ENCODE measurements at places on chromosomes 5 and 9.

DNA sequence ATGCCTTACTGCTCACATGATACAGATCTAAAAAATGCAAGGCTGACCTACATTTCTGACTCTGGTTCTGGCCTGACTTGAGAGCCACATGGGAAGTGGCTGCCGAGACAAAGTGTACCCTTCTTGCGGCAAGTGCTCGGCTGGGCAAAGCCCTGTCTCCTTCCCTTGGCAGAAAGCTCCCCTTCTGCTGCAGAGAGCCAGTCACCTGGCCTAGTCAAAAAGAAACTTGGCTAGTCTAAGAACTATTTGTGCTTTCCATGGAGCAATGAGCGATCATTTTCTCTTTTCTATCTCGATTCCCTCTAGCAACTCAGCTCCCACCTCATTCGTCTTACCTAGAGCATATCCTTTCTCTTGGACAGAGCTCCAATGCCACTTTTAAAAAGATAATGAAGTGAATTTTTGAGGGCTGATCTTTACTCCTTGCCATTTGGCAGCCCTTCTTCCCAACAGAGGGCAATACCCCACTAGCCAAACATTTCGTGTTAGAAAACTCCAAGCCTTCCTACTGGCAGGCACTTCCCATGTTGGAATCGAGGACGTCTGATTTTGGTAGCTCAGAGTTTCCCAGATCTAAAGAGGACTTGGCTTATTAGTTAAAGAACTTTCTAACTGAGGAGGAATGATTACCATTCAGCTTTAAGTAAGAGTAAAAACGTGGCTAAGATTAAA, 108.1 kb upstream of the PRRC1 start:
- no peak for DNase-seq

GRCh38 chr5:13955896-13956295, 11.4 kb upstream of the DNAH5 start:
- DNase-seq, result no peak

DNA sequence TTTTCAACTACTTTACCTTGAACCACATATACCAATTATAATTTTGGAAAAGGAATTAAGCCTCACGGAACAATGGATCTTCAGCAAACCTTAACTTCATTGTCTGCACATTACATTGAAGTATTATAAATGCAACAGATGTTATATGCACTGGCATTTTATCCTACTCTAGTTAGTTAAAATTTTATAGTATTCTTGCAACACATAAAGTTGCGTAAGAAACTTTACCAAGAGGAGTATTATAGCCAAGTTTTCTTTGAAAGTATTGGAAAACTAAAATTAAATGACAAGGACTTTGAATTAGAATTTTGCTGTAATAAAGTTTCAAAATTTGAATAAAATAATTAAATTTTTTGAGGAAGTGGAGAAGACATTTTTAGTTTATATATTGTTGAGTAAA, 63.4 kb upstream of the SREK1 start:
- no peak for DNase-seq

- no peak for DNase-seq
Measured at GRCh38 chr5:163384669-163385068, 52.7 kb upstream of the CCNG1 start.

- DNase-seq, result no peak
Measured at GRCh38 chr9:128913995-128914772, 6.6 kb upstream of the PHYHD1 start.

GRCh38 chr5:93008502-93009207, 572.4 kb downstream of the NR2F1-AS1 start:
- no peak for DNase-seq

DNA sequence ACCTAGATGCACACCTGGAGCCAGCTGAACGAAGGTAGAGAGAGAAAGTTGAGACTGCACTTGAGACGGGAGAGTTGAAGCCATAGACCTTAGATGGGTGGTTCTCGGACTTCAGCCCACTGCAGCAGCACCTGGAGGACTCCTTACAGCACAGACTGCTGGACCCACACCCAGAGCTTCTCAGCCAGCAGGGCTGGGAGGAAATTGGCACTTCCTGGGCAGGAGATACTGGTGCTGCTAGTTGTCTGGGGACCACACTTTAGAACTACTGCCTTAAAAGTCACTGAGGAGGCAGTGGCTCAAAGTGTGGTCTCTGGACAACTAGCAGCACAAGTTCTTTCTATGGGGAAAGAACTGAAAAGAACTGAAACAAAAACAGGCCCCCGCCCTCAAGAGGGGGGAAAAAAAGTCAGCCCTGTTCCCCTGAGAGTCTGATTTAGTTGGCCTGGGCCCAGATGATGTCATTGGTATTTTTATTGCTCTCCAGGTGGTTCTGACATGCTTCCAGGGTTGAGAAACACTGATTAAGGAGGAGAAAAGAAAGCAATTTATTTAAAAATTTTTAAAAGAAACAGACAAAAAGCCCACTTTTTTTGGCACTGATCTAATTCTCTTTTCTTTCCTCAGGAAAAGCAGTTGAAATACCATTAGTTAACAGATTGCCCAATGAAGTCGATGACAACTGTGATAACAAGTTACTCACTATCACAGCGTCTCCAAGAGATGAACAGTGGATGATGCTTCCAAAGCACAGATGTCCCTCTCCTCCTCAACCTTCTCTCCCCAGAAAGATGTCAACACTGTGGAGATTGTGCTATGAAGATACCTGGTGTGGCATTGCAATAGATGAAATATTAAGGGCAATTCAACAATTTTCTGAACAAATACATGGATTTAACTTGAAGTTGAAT, 73.6 kb upstream of the ADAMTS16 start:
- no peak for DNase-seq

DNA sequence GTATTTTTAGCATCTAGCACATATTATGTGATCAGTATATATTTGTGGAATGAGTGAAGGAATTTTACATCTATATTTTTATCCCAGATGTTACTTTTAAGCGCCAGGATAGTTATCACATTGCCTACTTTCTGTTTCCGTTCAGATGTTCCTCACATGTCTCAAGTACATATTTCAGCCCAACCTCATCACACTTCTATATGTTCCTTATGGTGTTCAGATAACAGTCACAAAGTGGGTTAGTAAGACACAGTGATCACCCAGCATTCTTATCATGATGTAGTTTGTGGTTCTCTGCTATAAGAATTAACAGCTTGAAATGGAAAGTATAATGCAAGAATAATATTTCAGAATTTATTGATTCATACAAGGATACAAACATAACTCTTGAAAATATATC, 170.0 kb upstream of the RASA1 start:
- no peak for DNase-seq

DNA sequence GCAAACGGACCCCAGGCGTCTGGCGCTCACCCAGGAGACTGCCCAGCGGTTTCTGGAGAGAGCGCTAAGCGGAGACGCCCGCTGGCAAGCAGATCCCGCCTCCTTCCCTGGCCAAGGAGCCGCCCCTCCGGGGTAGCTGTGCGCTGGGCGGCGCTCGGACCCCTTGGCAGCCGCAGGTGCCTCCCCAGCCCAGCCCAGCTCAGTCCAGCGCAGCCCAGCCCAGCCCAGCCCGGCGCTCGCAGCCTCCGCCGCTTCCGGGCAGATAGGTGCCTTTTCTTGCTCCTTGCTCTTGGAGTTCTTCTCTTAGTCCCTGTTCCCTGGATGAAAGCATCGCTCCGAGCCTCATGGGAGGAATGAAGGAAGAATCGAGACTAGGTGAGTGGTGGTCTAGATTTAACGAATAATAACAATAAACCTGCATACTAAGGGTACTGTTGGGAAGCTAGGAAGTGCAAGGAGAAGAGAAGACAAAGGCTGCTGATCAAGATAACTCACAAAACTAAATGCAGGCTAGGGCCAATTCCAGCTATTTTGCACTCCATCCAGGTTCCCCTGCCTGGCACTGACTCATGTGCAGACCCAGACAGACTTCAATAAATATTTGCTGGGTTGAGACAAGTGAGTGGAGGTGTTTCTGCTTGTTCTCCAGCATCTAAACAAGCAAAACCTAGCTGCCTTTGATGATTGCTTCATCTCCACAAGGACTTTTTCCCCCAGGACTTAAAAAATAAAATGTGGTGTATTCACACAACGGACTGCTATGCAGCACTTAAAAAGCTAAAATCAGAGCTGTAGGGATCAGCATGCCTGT, at the start of gene STK32A:
Gene STK32A (plus strand): TSS at position 202 of the 811 bp plus-strand sequence. CDS start 4,609 bp downstream, outside the sequence.
- no peak for DNase-seq

- no peak for DNase-seq
Measured at GRCh38 chr5:68669864-68670575, 423.8 kb upstream of the SLC30A5 start.

GRCh38 chr5:148732692-148733091, 78.4 kb upstream of the HTR4 start:
- no peak for DNase-seq

- DNase-seq, result no peak
Measured at GRCh38 chr9:127650518-127650917, 38.4 kb downstream of the STXBP1 start.

- no peak for DNase-seq
Measured at GRCh38 chr5:27682600-27682999, 644.2 kb upstream of the CDH9 start.

DNA sequence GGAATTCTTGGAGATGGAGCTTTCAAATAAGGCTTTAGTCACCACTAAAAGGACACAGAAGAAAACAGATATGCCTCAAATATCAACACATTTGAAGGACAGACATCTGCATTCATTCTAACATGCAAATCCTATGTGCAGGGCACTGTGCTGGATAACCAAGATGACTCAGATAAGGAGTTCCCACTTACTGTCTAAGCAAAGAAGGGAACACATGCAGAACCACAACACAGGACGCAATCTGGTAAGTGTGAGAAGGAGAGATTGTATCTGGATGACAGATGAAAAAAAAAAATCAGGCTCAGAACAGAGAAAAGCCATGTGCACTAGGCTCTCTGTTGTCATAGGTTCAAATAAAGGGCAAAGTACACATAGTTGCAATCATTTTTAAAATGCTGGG, 42.5 kb downstream of the ELAVL2 start:
- no peak for DNase-seq

All from T-cell (primary cell).